ENCODE measurements at places on chromosomes 11 and 22.
A peak's percentile ranks its signal among the peaks of the same experiment; 100 is the strongest.

- no peak for DNase-seq
Measured at GRCh38 chr22:47012589-47013370, 250.3 kb downstream of the TBC1D22A start.

DNA sequence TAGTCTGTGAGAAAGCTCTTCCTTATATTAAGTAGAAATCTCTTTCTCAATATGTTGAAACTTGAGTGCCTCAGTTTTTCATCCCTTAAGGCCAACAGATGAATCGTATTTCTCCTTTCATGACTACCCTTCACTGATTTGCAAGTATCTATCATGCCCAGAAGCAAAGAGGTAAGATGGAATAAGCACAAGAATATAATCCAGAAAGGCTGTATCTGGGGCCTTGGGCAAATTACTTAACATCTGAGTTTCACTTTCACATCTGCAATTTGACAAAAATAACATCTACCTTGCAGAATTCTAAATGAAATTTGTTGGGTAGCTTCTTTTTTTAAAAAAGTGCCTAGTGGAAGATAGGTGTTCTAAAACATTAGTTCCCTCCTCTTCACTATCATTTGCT is 552.4 kb upstream of the ANO5 start:
- DNase-seq, result no peak

DNA sequence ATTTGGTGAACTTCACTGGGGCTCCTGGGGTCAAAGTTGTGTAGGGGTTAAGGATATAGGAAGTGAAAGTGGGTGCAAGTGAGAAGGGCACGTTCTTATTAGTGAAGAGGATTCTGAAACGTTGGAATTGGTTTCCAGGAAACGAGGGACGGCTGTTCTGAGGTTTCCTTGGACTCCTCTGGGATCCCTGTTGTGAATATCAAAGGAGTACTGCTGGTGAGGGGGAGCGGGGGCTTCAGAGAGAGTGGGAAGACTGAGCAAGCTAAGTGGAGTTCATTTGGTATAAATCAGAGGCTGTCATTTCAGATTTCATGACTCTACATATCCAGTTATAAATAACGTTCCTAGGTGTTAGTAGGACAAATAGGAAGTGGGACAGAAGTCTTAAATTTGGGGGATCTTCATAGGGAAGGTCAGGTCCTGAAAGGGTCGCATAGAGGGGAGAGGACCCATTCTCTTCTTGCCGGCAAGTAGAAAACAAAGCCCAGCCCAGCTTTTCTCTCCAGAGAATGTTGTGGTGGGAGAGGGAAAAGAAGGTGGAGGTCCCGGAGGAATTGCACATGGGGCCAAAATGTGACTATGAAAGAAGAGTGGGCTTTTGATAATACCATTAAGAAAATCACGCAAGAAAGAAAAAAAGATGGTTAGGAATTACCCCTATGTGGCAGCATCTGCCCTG is 1.1 kb upstream of the NELL1 start:
- no peak for DNase-seq

DNA sequence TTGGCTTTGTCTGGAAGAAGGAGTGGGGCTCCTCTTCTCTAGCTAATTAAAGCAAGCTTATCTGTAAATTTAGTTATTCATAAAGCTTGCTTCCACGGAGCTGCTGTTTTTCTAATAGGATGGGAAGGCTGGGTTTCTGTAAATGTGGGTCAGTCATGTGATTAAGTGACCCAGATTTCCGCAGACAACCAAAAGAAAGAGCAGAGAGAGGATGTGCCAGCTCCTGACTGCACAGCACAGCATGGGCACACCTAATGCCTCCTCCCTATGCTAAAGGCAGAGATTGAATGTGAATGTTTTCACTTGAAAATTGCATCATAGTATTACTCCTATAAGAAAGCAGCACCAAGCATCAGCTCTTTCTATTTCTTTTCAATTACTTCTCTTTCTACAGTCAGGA is 160.2 kb downstream of the FAT3 start:
- DNase-seq, result peak; percentile 48

GRCh38 chr22:30909306-30909705 is 59.3 kb downstream of the MORC2 start:
- DNase-seq, result no peak

- DNase-seq, result no peak
Measured at GRCh38 chr11:61071208-61071681, 31.0 kb upstream of the CD5 start.

GRCh38 chr11:44366741-44367140 is 56.8 kb upstream of the ALX4 start:
- no peak for DNase-seq

- peak; percentile 53 for DNase-seq
Measured at GRCh38 chr11:115362997-115363396, 141.2 kb downstream of the CADM1 start.

GRCh38 chr11:78228467-78228866 is 39.7 kb downstream of the USP35 start:
- no peak for DNase-seq

All from cerebellum (tissue), 4 donors.